ACHN (cell line): ENCODE measurements at places on chromosomes 11 and 22.
A peak's percentile ranks its signal among the peaks of the same experiment; 100 is the strongest.

GRCh38 chr11:100404907-100405306 lies 282.2 kb upstream of the ARHGAP42 start:
- no peak for DNase-seq

DNA sequence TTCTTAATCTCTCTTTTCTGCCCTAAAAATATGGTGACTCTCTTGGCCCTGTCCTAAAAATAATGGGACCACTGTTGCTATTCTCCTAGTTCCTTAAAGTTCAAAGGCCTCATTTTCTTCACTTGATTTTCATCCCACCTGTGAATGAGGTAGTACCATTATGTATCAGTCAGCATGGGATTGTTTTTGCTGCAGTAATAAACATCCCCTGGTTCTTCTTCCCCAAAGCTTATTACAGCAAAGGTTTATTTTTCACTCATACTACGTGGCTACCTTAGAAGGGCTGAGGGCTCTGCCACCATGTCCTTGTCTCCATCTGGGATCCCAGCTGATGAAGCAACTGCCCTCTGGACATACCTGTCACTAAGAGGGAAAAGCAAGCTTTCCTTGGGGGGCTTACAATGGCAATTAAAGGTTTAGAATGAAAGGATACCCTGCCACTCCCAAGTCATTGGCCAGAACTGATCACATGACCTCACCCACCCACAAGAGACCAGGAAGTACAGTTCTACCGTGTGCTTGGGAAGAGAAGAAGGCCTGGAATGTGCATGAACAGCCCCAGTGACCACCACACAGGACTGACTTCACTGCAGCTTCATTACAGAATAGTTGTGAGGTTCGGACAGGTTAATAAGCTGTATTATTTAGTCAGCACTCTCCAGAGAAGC lies 7.8 kb downstream of the TTC38 start:
- DNase-seq, result no peak

DNA sequence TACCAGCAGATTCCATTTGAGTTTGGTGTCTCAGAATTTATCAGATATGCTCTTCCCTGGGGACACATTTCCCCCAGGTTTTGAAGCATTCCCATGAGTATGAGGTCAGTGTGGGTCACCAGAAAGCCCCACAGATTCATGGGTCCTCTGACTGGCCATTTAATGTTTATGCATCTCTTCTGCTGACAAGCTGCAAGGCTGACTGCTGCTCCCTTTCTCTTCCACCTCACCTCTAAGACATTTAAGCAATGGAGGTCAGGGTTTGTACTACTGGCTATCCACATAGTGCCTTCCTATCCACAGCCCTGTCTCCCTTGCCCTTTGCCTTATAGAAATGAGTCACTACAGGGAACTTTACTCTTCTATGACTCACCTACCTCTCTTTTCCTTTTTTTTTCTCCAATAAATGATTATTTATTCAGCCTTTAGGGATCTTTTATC lies 106.0 kb upstream of the TIMP3 start:
- DNase-seq, result peak; percentile 64

GRCh38 chr22:38554281-38554680 lies 15.7 kb downstream of the DMC1 start:
- DNase-seq, result no peak

DNA sequence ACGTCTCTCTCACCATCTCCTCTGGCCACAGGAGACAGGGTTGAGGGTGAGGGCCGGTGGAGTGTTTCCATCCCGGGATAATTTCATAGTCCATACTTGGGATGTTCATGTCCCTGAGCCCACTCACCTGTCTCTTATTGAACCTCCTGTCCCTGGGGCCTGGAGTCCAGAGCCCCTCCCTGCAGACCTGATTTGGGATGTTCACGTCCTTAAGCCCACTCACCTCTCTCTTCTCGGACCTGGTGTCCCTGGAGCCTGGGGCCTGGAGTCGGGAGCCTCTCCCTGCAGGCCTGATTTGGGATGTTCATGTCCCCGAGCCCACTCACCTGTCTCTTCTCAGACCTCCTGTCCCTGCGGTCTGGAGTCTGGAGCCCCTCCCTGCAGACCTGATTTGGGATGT lies 868.2 kb downstream of the BRD1 start:
- no peak for DNase-seq

DNA sequence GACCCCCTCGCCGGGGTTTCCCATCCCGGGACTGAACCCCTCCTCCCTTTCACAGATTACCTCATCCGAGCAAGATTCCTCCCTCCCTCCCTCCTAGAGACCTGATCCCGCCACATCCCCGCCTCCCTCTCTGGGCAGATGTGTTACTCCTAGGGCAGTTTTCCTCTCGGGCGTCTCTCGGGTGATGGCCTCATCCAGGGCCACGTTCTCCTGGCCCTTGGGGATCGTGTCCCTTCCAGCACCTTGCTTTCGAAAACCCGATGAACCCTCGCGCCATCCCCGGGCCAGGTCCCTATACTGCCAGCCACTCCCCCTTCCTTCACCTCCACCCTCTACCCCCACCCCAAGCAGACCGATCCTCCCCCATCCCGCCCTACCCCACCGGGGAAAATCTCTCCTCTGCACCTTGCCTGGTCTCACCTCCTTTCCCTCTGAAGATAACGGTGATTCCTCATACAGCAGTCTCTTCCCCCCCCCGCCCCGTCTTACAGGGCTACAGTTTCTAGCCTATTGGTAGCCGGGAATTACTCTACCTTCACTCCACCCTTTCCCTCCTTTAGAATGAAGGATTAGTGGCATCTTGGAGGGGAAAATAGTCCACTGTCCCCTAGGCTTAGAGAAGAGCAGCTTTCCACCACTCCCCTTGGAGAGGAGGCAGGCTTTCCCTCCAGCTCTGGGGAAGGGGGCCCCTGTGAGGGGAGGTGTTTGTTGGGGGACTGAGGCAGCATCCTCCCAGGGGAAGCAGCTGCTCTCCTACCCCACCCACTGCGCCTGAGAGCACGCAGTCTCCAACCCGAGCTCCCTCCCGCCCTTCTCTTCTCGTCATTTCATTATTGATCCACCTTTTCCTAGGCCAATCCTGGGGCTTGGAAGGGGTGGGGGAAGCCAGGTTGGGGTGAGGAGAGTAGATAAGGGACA lies 1.2 kb downstream of the KMT2A start:
- DNase-seq, result peak; percentile 42

- DNase-seq, result no peak
Measured at GRCh38 chr11:19719960-19720359, 7.3 kb downstream of the NAV2 start.

DNA sequence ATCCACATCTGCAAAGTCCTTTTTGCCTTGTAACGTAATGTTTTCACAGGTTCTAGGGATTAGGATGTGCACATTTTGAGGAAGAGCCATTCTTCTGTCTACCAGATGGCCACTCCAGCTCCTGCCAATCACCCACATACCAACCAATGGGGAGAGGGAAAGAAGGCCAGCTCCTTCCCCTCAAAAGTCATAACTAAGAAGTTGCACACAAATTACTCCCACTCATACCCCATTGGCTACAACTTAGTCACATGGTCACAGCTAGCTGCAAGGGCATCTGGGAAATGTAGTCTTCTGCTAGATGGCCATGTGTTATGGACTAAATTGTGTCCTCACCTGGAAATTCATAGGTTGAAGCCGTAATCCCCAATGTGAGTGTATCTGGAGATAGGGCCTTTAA lies 15.4 kb upstream of the MYOD1 start:
- no peak for DNase-seq

GRCh38 chr11:1498262-1498661 lies 11.7 kb upstream of the MOB2 start:
- DNase-seq, result no peak

- DNase-seq, result no peak
Measured at GRCh38 chr11:86395061-86395551, 20.4 kb downstream of the CCDC81 start.

DNA sequence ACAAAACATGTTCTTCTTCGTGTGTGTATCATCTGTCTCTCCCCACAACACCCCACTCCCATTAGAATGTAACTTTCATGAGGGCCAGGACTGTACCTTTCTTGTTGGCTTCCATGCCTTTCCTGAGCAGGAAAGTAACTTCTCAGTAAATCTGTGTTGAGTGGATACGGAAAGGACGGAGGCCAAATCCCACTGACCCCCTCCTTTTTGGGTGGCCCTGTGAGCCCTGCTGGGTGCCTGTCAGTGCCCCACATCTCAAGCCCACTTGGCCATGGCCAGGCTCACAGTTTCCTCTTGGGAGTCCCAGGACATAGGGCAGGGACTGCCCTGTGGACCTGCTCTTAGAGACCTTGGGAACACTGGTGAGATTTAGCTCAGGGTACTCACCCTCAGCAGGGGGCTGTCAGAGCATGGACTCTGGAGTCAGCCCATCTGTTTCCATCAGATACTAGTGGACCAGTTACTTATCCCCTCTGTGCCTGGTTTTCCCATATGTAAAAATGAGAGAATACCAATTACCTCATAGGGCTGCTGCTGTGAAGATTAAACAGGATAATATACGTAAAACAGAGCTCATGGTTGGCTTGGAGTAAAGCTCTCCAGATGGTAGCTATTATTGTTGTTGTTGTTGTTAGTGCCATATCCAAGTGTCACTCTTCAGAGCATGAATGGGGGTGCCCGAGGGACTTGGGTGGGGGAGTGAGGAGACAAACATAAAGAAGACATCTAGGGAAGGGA lies 1.0 kb upstream of the C11orf96 start:
- no peak for DNase-seq

DNA sequence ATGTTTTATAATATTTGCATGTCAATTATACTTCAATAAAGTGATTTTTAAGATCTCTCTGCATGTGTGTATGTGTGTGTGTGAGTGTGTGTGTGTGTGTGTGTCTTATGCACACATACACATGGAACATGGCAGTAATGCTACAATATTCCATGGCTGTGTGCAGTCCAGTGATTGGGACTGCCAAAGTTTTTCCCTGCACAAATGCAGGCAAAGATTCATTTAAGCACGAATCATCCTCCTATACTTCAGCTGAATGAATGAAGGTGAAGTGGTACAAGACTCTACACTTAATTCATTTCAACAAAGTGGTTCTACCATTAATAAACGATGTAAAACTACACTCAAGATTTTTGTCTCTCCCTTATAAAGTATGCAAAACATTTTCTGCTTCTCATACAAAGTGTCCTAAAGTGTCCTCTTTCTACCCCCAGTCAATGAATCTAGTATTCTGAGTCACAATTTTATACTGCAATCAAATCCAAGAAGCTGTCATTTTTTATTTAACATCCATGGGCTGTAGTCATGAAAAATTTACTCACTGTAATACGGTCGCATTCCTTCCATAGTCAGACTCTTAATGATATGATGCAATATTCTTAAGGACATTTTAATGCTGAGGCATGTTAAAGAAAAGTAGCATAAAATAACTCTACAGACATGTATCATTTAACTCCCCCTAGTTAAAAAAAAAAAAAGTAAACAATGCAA lies 132.4 kb downstream of the TTC28 start:
- DNase-seq, result no peak

- DNase-seq, result no peak
Measured at GRCh38 chr22:28943501-28943879, 60.1 kb downstream of the ZNRF3 start.

DNA sequence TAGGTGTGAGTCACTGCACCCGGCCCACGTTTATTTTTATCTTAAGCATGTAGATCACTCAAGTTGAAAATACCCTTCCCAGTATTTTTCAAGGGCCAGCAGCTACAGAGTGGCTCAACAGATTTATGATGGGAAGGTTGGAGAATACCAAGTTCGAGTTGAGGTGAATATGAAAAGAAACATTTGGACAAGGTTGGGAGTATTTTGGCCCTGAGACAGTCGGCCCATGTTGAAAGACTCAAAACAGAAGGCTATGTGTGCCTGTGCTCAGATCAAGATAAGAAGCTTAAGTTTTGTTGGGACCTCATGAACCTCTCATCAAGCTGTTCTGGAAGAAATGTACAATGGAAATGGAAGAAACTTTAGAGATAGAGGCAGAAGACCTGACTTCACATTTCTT lies 199.1 kb downstream of the DBX1 start:
- DNase-seq, result no peak

DNA sequence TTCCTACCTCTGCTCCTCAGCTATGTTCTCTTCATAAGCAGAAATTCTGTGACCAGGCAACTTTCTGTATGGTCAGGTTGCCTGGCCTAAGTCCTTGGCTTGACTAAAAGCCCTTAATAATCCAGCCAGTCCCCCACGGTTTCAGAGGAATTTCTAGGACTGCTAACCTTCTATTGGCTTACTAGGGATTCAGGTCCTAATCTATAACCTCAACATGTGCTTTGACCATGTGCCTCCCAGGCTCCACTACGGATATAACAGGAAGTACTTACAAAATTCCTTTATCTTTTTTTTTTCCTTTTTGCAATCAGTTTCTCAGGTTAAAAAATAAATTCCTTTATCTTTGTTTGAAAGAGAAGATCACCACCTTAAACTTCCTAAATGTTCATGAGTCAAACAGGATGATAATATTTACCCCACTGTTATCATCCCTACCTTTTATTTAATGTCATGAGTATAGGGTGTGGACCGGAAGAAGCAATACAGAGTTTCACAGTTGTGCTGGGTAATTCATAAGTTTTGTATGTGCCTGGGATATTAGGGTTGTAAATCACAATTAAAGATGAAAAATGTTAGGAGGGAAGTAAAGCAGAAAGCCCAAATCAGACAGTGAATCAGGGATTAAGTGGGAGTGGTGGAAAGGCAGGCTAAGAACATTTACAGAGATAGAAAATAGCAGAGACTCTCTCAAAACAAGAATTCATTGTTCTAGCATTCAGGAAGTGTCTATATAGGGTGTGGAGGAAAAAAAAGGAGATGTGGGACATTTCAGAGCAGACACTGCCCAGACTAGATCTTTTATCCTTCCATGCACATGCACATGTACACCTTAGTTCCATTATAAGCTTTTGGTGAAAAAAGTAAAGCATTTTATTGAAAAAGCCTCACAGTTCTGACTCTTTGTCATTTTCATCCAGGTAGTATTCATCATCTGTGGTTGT lies 10.7 kb upstream of the POGLUT3 start:
- DNase-seq, result no peak

DNA sequence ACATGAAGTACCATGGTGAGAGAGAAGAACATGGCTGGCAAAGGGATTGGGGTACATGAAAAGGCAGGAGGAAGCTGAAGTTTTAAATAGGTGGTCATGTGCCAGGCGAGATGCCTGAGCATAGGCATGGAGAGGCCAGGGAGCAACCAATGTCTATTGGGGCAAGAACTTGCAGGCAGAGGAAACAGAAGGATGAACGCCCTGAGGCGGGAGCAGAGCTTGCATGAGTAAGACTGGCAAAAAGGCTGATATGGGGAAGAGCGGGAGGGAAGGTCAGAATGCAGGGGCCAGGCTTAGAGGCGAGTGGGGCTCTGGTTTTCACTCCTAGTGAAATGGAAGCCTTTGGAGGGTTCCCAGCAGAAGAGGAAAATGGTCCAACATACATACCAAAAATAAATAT lies 52.5 kb upstream of the VSTM5 start:
- DNase-seq, result no peak

- no peak for DNase-seq
Measured at GRCh38 chr11:113248702-113249490, 65.5 kb upstream of the TTC12 start.

GRCh38 chr11:21838427-21838826 lies 354.5 kb upstream of the ANO5 start:
- no peak for DNase-seq
